Skeletal muscle cell (primary cell): ENCODE measurements at places on chromosomes 1 and 21.

GRCh38 chr1:9886092-9886742 lies 23.9 kb downstream of the CTNNBIP1 start:
- no peak for DNase-seq

DNA sequence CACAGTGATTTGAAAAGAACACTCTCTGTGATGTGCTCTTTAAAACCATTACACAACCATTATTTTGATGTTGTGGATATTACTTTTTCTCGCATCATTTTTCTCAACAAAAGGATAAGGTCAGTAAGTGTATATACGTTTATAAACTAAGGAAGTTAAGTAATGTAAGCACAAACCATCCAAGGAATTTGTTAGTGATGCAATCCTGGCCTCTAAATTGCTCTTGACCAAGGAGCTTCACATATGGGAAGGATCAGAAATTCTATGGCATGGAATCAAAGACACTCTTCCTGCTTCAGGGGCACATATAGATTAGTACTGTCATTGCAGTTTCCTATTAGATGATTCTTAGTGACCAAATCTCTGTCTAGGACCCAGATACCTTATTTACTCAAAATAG lies 3.6 kb upstream of the PPP2R5A start:
- peak; percentile 65 for DNase-seq

DNA sequence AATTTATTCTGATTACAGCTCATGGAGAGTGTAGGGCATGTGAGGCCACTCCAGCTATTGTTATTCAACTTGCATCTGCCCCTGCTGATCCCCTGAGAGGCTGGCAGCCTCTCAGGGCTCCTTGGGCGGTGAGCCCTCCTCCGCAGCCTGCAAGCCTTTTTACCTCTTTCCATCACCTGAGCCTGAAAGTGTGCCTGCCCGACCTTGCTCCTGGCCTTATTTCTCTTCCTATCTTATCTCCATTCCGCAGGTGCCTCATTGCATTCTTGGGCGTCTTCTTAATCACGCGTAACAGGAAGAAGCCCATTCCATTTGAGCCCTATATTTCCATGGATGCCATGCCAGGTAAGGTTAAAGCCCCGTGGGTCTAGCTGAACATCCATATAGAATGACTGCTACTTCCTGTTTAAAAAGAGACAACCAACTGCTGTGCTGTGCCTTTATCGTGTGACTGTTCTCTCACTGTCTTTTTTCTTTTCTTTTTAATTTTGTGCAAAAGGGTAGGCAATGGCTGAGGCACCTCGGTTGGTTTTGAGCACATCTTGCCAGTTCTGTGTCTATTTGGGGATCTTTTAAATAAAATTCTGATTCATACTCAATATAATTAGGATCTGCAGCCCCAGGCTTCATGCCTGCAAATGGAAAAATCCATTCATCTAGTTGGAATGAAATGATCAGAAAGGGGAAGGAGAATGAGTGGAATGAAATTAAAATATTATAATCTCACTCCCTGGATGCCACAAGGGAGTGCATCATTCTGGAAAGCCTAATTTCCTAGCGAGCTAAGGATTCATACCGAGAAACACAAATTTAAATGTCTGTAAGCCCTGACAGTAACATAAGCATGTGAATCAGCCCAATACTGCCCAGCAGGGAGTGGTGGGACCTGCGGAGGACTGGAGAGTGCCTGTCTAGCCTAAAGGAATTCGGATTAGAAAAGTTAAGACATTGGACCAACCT lies 38.6 kb upstream of the RCAN3 start:
- DNase-seq = no peak

- no peak for DNase-seq
These were observed 39.1 kb downstream of the CLSTN1 start for GRCh38 chr1:9784508-9785133.

DNA sequence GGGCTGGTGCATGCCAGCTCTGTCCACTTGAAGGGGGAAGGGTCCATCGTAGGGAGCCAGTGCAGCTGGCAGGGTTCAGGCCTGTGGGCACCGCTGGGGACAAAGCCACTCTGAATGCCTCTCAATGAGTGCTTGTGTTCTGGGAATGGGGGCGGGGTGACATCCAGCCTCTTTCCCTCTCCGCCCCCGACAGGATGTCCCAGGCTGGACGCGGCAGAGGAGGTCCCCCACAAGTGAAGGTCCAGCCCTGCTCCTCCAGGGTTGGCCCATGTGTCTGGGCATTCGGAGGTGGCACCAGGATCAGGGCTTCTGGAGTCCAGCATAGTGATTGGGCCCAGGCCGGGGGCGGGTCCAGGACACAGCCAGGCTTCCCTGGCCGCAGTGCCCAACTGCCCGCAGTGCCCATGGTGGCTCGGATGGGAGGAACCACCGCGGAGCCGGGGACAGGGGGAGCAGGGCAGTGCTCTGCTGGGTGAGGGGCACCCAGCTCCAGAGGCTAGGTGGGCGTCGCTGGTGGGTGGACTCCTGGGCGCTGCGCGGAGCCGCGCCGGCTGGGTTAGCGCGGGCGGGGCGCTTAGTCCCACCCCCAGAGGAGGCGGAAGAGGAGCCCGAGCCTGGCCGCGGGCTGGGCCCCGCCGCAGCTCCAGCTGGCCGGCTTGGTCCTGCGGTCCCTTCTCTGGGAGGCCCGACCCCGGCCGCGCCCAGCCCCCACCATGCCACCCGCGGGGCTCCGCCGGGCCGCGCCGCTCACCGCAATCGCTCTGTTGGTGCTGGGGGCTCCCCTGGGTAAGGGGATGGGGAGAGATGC lies at the start of gene SHISA4:
Gene SHISA4, plus strand, starts transcription at position 617 of the 808 bp plus-strand sequence. Its CDS starts 97 bp downstream, at position 714.
- DNase-seq = no peak

- no peak for DNase-seq
These were observed 330.7 kb downstream of the CAMTA1 start for GRCh38 chr1:7116001-7116400.
